Activated naive CD4-positive, alpha-beta T cell treated with anti-CD3 and anti-CD28 coated beads, Interleukin-2, amount 50 U/mL, for 72 hours (primary cell): ENCODE measurements at places on chromosomes 5 and 9. TPM values are rescaled to one million over a fixed set of nuclear protein-coding genes. Genes with fewer than 3 reads are reported as not detected.
A peak's percentile ranks its signal among the peaks of the same experiment; 100 is the strongest.

- no peak for DNase-seq
Measured at GRCh38 chr5:156543348-156544145, 216.6 kb downstream of the SGCD start.

DNA sequence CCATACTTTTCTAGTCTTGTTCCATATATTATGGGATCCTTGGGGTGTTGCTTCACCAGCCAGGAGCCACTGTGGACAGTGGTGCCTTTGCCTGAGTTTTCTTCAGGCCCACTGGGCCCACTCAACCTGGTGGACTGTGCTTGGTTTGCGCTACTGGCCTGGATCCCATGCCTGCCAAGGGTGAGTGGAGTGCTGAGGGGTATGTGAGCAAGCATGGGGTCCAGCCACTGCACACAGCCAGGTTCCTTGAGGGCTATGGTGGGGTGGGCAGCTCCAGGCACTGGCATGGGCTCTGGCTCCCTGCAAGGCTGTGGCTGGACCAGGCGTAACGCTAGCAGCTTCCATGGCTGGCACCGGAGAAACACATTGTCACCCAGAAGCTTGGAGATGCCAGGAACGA lies 13.2 kb upstream of the PRR16 start:
- DNase-seq: no peak

DNA sequence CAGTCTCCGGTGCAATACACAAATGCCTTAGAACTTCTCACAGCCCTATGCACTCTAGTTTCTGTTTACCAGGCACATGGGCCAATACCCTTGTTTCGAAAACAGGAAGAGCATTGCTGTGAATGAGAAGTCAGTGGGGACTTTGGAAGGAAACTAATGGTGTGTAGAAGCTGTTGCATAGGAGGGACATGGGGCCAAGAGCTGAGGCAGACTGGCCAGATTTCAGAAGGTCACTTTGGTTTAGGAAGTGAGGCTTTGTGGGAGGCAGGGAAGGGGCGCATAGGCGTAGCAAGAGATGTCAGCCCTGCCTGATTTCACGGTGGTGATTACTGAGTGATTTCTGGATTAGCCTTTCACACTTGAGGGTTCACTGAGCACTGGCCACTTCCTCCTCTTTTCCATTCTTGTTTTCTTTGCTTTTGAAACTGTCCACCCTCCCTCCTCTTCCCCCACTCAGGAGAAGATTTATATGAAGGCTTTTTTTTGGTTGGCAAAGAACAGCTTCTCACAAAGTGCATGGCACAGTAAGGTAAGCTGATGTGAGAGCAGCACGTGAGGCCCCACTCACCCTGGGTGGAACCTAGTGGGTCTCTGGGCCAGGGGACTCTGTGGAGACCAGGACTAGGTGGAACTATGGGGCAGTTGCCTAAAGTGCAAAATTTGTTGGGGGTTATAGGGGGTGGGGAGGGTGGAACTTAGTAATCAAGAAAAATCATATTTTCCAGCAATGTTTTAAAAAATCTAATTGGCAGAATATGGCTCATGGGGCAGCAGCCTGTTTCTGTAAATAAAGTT lies 6.1 kb upstream of the TMEM252 start:
- DNase-seq: no peak

- no peak for DNase-seq
Measured at GRCh38 chr5:22693121-22693520, 160.0 kb downstream of the CDH12 start.

DNA sequence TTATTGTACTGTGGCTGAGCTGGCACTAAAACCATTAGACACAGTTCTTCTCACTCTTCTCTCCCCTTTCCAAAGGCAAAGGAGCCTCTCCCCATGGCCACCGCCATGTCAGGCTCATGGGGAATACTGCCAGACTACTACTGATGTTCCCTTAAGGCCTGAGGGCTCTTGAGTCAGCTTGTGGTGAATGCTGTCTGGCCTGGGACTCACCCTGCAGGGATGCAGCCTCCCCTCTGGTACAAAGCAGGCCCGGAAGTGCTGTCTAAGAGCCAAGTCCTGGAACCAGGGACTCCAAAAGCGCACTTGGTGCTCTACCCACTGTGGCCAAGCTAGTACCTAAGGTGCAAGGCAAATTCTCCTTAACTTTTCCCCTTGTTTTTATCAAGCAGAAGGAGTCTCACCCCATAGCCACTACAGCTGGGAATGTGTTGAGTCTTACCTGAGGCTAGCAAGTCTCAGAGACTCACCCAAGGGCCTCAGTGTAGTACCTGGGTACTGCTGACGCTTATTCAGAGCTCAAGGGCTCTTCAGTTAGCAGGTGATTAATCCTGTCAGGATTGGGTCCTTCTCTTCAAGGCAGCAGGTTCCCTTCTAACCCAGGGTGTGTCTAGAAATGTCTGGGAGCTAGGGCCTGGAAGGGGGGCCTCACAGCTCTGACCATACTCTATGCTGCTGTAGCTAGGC lies 33.2 kb upstream of the C5orf46 start:
- DNase-seq: no peak

GRCh38 chr5:170736966-170737365 lies 46.6 kb upstream of the GABRP start:
- DNase-seq: no peak

- no peak for DNase-seq
Measured at GRCh38 chr5:115392611-115393010, 96.2 kb upstream of the CCDC112 start.

DNA sequence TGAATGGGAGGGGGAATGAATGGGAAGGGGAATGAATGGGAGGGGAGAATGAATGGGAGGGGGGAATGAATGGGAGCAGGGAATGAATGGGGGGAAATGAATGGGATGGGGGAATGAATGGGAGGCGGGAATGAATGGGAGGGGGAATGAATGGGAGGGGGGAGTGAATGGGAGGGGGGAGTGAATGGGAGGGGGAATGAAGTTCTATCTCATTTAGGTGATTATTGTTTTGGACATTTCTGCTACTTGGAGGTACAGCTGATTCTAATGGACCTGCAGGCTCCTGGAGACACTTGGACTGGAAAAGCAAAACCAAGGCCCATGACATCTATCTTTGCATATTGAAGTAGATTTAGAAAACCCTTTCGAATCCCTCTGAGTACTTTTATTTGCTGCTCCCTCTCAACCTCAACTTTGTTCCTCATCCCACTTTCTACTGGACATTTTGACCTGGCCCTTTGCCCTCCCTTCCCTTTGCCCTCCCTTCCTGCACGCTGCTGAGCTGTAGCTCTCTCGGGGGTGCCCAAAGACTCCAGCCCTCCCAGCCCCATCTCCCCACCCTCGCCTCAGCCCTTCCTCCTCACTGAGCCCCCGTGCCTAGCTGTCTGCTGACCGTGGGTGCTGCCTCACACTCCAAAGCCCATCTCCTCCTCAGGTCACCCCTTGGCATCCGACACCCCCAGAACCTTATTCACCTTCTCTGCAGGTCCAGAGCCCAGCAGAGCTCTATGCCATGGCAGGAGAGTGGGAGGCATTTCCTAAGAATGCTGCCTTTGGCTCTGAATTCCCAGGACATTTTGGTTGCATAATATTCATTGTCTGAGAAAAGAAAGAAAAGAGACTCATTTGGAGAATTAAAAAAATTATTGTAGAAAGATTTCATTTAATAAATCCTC lies 19.9 kb upstream of the LPCAT1 start:
- DNase-seq: no peak

Gene DMRT3
- not detected for total RNA-seq

GRCh38 chr9:87812375-87813118 lies 70.1 kb upstream of the SPATA31E1 start:
- peak; percentile 40 for DNase-seq

DNA sequence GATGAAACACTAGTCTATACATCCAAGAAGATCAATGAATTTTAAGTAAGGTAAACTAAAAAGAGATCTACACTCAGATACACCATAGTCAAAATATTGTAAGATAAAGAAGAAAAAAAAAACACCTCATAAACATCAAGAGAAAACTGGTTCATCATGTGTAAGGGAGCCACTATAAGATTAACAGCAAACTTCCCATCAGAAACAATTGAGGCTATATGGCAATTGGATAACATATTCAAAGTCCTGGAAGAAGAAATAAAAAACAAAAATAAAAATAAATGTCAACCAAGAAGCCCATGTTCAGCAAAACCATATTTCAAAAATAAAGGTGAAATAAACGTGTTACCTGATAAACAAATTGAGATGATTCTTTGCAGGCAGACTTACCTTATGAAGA lies 3.6 kb downstream of the OR13C8 start:
- no peak for DNase-seq

GRCh38 chr9:95090023-95090791 lies 227.3 kb downstream of the FANCC start:
- no peak for DNase-seq

DNA sequence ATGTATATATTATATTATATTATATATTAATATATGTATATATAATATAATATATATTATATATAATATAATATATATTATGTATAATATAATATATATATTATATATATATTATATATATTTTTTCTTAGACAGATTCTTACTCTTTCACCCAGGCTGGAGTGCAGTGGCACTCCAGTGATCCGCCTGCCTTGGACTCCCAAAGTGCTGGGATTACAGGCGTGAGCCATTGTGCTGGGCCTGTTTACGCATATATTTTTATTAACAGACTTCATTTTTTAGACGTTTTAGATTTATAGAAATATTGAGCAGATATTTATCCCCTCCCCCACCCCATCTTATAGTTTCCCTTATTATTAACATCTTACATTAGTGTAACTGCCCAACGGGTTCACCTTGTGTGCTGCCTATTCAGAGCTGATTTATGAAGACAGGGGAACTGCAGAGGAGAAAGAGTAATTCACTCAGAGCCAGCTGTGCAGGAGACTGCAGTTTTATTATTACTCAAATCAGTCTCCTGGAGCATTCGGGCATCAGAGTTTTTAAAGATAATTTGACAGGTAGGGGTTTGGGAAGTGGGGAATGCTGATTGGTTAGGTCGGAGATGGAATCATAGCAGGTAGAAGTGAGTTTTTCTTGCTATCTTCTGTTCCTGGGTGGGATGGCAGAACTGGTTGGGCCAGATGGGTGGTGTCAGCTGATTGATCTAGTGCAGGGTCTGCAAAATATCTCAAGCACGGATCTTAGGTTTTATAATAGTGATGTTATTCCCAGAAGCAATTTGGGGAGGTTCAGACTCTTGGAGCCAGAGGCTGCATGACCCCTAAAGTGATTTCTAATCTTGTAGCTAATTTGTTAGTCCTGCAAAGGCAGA lies 93.4 kb downstream of the UNC13B start:
- DNase-seq: no peak

- DNase-seq: no peak
Measured at GRCh38 chr9:30058463-30058862, 2326.0 kb upstream of the ACO1 start.

GRCh38 chr5:78843436-78843835 lies 141.7 kb downstream of the ARSB start:
- no peak for DNase-seq

DNA sequence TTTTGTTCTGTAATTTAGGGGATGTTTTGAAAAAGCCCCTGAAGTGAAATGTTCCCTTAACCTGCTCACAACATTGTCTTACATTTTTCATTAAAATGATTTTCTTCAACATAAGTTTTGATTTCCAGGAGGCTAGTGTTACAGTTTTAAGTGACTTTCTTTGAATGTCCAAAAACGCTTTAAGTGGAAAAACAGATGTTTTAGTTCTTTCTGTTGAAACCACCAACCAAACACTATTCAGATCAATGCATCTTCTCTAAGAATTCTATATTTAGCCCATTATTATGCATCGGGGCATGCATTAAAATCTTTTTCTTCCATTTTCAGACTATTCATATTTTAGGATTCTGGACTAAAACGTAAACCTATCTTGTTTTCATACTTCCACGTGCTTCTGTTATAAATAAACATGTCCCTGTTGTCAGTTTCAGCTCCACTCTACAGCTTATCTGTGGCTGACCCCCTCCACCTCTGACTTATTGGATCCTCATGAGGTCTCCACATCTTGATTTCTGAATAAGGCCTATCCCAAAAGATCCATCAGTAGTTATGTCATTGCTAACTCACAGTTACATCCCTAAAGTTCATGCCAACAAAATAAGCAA lies 882.3 kb upstream of the SEMA6A start:
- no peak for DNase-seq
